Activated CD8-positive, alpha-beta T cell treated with anti-CD3 and anti-CD28 coated beads for 36 hours (primary cell): ENCODE measurements at places on chromosomes 13 and 19. TPM values are rescaled to one million over a fixed set of nuclear protein-coding genes. Genes with fewer than 3 reads are reported as not detected.

The MAST1 gene
- 3.0 TPM for total RNA-seq

The TYROBP gene
- total RNA-seq: 1.5 TPM

The IFNL1 gene
- total RNA-seq: not detected

The ZNF382 gene
- total RNA-seq: 10.1 TPM

The CEACAM16 gene
- total RNA-seq: not detected

The CFAP97D2 gene
- total RNA-seq: not detected

The SGCG gene
- total RNA-seq: not detected

The PVR gene
- 8.3 TPM for total RNA-seq

The ZNF730 gene
- 2.6 TPM for total RNA-seq

The ADAT3 gene
- total RNA-seq: 6.7 TPM

The CEACAM8 gene
- not detected for total RNA-seq

The ZNF575 gene
- 2.0 TPM for total RNA-seq

The VSTM1 gene
- not detected for total RNA-seq

The C19orf85 gene
- not detected for total RNA-seq

The FUT1 gene
- 0.09 TPM for total RNA-seq

The ZNF628 gene
- total RNA-seq: 8.6 TPM

The MEDAG gene
- not detected for total RNA-seq

The C5AR2 gene
- not detected for total RNA-seq

The SIGLEC14 gene
- not detected for total RNA-seq

The CYP4F11 gene
- total RNA-seq: not detected

The RINL gene
- total RNA-seq: 87.7 TPM

The PDCD5 gene
- 221 TPM for total RNA-seq

The C2CD4C gene
- 0.25 TPM for total RNA-seq

The SPIB gene
- 1.5 TPM for total RNA-seq

The CYP4F8 gene
- total RNA-seq: not detected

The ZSCAN4 gene
- not detected for total RNA-seq

The IL4I1 gene
- 16.2 TPM for total RNA-seq

The PNMA8A gene
- not detected for total RNA-seq

The FAM83E gene
- total RNA-seq: 4.7 TPM

The ASPDH gene
- not detected for total RNA-seq

The ZNF555 gene
- 2.1 TPM for total RNA-seq

The PRTN3 gene
- total RNA-seq: not detected

The ZNF420 gene
- 10.1 TPM for total RNA-seq

The ZNF468 gene
- 12.9 TPM for total RNA-seq

The GNA15 gene
- total RNA-seq: 44.1 TPM

The ZFP14 gene
- 2.1 TPM for total RNA-seq

The ATP8A2 gene
- total RNA-seq: 0.92 TPM

The TPTE2 gene
- 0.22 TPM for total RNA-seq

The FSD1 gene
- total RNA-seq: 19.7 TPM

The ZNF442 gene
- 1.8 TPM for total RNA-seq

The FXYD7 gene
- not detected for total RNA-seq

The RNF113B gene
- total RNA-seq: not detected

The CBY2 gene
- not detected for total RNA-seq

The INSR gene
- total RNA-seq: 0.87 TPM
